Osteocyte (in vitro differentiated cells): ENCODE measurements at places on chromosomes 4 and X. TPM values are rescaled to one million over a fixed set of nuclear protein-coding genes. Genes with fewer than 3 reads are reported as not detected.

Gene CT45A8
- not detected in 2 replicates for total RNA-seq

Gene RTL5
- 19.5 and 19.9 TPM in 2 replicates for total RNA-seq

GRCh38 chr4:140069066-140069465, 84.9 kb downstream of the MAML3 start:
- H3K27ac ChIP-seq: no peak overlapping the region
- H3K36me3 ChIP-seq: no peaks in the 10 kb centered on the region
- H3K27me3 ChIP-seq: no peaks in the 10 kb centered on the region
- no peak for DNase-seq

Gene MAGED4
- total RNA-seq: 95.8 and 98.9 TPM in 2 replicates

GRCh38 chr4:149145803-149146202, 669.8 kb downstream of the IQCM start:
- no peaks in the 10 kb centered on the region for H3K36me3 ChIP-seq
- no peaks in the 10 kb centered on the region for H3K27me3 ChIP-seq
- H3K27ac ChIP-seq: no peak overlapping the region

Gene PDLIM3
- total RNA-seq: 2.1 and 2.8 TPM in 2 replicates

- H3K27ac ChIP-seq: no peak overlapping the region
- peaks cover 15% of the 10 kb centered on the region for H3K36me3 ChIP-seq
- DNase-seq: no peak
- no peak overlapping the region for H3K4me3 ChIP-seq
- no peaks in the 10 kb centered on the region for H3K27me3 ChIP-seq
Observed at GRCh38 chr4:39494354-39494753, 32.9 kb downstream of the UGDH start.

GRCh38 chr4:26772096-26772873, 88.4 kb upstream of the STIM2 start:
- H3K36me3 ChIP-seq: peaks cover 38% of the 10 kb centered on the region
- H3K4me1 ChIP-seq: no peaks in the 10 kb centered on the region
- DNase-seq: no peak
- H3K27me3 ChIP-seq: no peaks in the 10 kb centered on the region
- H3K27ac ChIP-seq: no peak overlapping the region

GRCh38 chrX:11050013-11050412, 61.1 kb upstream of the HCCS start:
- DNase-seq: no peak
- H3K27me3 ChIP-seq: no peaks in the 10 kb centered on the region
- H3K27ac ChIP-seq: no peak overlapping the region

Gene HAND2
- not detected in 2 replicates for total RNA-seq

DNA sequence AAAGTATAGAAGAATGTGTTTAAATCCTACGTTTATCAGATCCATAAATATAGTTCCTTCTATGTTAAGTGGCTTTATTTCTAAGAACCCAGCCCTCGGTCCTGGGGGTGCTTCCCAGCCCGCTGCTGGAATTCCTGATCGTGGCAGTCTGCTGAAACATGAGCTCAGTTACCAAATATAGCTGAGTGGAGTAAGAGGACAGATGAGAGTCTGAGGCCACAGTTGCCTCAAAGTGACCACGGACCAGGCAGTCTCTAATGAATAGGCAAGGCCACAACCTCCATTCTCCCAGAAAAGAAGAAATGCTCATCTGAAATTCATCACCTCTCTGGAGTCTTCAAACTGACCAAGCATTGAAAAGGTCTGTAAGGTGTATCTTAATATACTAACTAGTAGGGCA, at the start of gene PALLD:
PALLD (plus strand) TSS at position 219 of the 400 bp plus-strand sequence.
- no peak for DNase-seq
- peak within 1 kb of the TSS; percentile 49 for H3K27ac ChIP-seq
- H3K36me3 ChIP-seq: no peaks in the 10 kb centered on the region
- no peaks in the 10 kb centered on the region for H3K27me3 ChIP-seq

Gene CHRDL1
- total RNA-seq: 0.32 and 0.63 TPM in 2 replicates

DNA sequence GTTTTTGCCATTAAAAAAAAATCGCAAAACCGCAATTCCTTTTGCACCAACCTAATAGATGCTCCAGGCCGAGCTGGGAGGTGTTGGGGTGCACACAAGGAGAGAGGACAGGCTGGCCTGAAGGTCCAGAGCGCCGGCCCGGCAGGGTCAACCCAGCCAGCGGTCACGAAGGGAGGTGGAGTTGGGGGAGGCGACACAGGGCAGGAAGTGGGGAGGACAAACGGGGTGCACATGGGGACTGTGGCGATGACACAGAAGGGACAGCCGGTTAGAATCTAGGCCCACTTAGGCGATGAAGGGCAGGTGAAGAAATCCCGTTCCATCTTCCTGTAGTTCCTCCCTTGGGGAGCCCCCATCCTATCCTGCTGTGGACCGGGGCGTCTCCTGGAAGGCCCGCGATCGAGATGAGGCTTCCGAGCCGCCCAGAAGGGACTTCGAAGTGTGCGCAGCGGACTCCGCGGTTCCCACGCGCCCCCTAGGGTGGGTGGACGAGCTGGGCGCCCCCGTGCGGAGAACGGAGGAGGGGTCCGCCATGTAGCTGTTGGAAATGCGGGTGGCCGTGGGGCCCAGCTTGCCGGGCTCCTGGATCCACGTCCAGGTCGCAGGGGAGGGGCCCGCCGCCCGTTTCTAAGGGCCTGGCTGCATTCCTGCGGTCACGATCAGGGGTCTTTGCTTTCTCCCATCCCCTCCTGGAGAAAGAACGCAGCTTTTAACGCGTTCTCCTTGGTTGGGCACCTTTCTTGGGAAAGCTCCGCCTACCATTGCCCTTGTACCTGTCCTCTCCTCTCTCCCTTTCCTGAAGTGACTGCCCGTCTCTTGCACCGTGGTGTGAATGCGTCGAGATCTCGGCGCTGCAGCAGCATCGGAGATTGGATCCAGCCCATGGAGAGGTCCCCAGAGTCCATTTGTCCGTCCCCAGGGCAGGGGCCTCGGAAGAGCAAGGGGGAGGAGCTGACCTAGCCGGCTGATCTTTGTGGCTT, 17.0 kb upstream of the HPF1 start:
- no peak overlapping the region for H3K4me3 ChIP-seq
- peaks cover 3% of the 10 kb centered on the region for H3K4me1 ChIP-seq
- H3K27ac ChIP-seq: no peak overlapping the region

- no peak for DNase-seq
- no peaks in the 10 kb centered on the region for H3K27me3 ChIP-seq
- peaks cover 26% of the 10 kb centered on the region for H3K4me1 ChIP-seq
Observed at GRCh38 chrX:13212191-13212651, 107.6 kb downstream of the ATXN3L start.

- DNase-seq: no peak
- H3K4me1 ChIP-seq: peaks cover 4% of the 10 kb centered on the region
- H3K4me3 ChIP-seq: no peak overlapping the region
- peaks cover 7% of the 10 kb centered on the region for H3K27me3 ChIP-seq
- no peaks in the 10 kb centered on the region for H3K36me3 ChIP-seq
Observed at GRCh38 chr4:38386654-38387188, 277.3 kb upstream of the KLF3 start.

GRCh38 chr4:176492646-176493302, 173.0 kb downstream of the SPCS3 start:
- no peak for DNase-seq
- no peak overlapping the region for H3K4me3 ChIP-seq
- peaks cover 29% of the 10 kb centered on the region for H3K27me3 ChIP-seq
- no peak overlapping the region for H3K27ac ChIP-seq
- peaks cover 2% of the 10 kb centered on the region for H3K4me1 ChIP-seq

DNA sequence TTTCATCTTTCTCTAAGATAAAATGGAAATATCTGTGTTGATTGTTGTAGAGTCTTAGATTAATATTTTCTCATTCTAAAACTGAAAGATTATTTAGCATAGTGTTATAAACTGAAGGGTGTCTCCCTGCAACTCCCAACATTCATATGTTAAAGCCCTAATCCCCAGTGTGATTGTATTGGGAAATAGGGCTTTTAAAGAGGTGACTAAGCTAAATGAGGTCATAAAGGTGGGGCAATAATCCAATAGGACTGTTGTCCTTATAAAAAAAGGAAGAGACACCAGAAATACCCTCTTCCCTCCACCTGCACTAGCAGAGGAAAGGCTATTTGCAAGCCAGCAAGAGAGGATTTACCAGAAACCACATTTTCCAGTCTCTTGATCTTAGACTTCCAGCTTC, 1626.4 kb downstream of the C4orf33 start:
- no peaks in the 10 kb centered on the region for H3K36me3 ChIP-seq
- H3K27me3 ChIP-seq: peaks cover 5% of the 10 kb centered on the region
- no peak for DNase-seq
- no peak overlapping the region for H3K27ac ChIP-seq

Gene PGAM4
- total RNA-seq: not detected in 2 replicates

Gene ITGB1BP2
- total RNA-seq: 1.7 and 2.1 TPM in 2 replicates

Gene SPANXD
- total RNA-seq: not detected in 2 replicates

Gene ITM2A
- not detected in 2 replicates for total RNA-seq

GRCh38 chrX:57900975-57901374, 9.3 kb downstream of the ZXDA start:
- H3K27me3 ChIP-seq: no peaks in the 10 kb centered on the region
- no peak overlapping the region for H3K4me3 ChIP-seq
- H3K27ac ChIP-seq: no peak overlapping the region
- H3K4me1 ChIP-seq: no peaks in the 10 kb centered on the region
- H3K36me3 ChIP-seq: no peaks in the 10 kb centered on the region

GRCh38 chr4:48904101-48904500, 2.5 kb downstream of the OCIAD2 start:
- DNase-seq: no peak
- no peaks in the 10 kb centered on the region for H3K36me3 ChIP-seq
- H3K4me1 ChIP-seq: peaks cover 34% of the 10 kb centered on the region
- H3K27me3 ChIP-seq: no peaks in the 10 kb centered on the region
- H3K4me3 ChIP-seq: no peak overlapping the region

DNA sequence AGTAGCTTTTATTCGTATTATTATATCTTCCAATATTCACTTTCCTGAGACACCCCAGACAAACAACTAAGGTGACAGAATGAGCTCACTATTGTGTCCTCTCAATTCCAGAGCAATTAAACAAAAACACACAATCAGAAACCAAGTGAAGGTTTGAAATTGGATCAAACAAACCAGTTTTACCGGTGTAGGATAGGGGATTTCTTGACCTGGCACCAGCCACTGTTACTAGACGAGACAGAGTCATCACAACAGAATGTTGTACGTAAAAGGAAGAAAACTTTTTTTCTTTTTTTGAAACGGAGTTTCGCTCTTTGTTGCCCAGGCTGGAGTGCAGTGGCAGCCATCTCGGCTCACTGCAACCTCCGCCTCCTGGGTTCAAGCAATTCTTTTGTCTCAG, 43.7 kb downstream of the LDOC1 start:
- H3K4me1 ChIP-seq: no peaks in the 10 kb centered on the region
- H3K27ac ChIP-seq: no peak overlapping the region
- H3K36me3 ChIP-seq: no peaks in the 10 kb centered on the region
- no peaks in the 10 kb centered on the region for H3K27me3 ChIP-seq
- DNase-seq: no peak

- peaks cover 8% of the 10 kb centered on the region for H3K4me1 ChIP-seq
- no peaks in the 10 kb centered on the region for H3K27me3 ChIP-seq
- H3K36me3 ChIP-seq: peaks cover 6% of the 10 kb centered on the region
- no peak overlapping the region for H3K4me3 ChIP-seq
Observed at GRCh38 chrX:150983521-150984168, 510 bp downstream of the HMGB3 start.

Gene ZDHHC15
- 0.08 and 0.13 TPM in 2 replicates for total RNA-seq

Gene DUX4
- not detected in 2 replicates for total RNA-seq

GRCh38 chrX:126550816-126551215, 1.8 kb downstream of the DCAF12L1 start:
- no peaks in the 10 kb centered on the region for H3K27me3 ChIP-seq
- no peaks in the 10 kb centered on the region for H3K36me3 ChIP-seq
- H3K4me1 ChIP-seq: no peaks in the 10 kb centered on the region
- H3K27ac ChIP-seq: no peak overlapping the region
- no peak overlapping the region for H3K4me3 ChIP-seq
- no peak for DNase-seq

DNA sequence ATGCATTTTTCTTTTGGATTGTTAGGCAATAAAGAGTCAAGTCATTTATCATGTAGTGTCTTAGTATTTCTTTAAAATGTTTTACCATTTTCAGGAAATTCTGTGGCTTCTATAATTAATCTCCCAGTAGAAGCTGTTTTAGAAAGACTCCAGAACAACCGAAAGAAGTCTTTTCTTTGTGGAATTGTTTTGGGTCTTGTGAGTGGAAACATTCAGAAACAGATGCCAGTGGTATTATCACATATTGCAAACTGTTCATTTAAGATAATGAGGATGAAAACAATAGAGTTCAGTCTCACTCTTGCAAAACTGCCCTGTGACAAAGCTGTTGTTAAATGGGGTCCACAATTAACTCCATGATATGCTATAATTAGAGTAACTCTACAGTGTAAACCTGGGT, 211.2 kb upstream of the KIT start:
- no peak for DNase-seq
- peaks cover 3% of the 10 kb centered on the region for H3K36me3 ChIP-seq
- H3K27me3 ChIP-seq: no peaks in the 10 kb centered on the region
- H3K4me1 ChIP-seq: peaks cover 10% of the 10 kb centered on the region

GRCh38 chr4:14254252-14254651, 626.7 kb upstream of the BOD1L1 start:
- no peak overlapping the region for H3K27ac ChIP-seq
- no peaks in the 10 kb centered on the region for H3K4me1 ChIP-seq
- peaks cover 2% of the 10 kb centered on the region for H3K36me3 ChIP-seq
- no peak overlapping the region for H3K4me3 ChIP-seq

Gene TCEAL6
- not detected in 2 replicates for total RNA-seq

Gene GC
- total RNA-seq: not detected in 2 replicates

GRCh38 chr4:175419236-175419718, 392.8 kb downstream of the GPM6A start:
- DNase-seq: no peak
- H3K4me3 ChIP-seq: no peak overlapping the region
- H3K36me3 ChIP-seq: peaks cover 25% of the 10 kb centered on the region
- no peaks in the 10 kb centered on the region for H3K27me3 ChIP-seq

DNA sequence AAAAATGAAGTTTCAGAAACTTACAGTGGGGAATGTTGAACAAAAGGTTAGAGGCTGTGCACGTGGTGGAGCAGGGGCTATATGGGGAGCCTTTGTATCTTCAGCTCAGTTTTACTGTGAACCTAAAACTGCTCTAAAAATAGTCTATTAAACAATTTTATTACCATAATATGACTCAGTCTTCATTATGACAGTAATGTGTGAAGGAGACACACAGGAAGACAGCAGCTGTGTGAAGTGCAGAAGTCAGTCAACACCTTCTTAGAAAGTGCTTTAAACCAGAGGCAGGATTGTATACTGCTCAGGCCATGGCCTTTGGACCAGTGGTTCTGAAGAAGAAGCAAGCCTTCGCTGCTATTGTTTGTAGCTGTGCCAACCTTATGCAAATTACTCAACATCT, 89.7 kb downstream of the ARHGAP10 start:
- H3K27me3 ChIP-seq: no peaks in the 10 kb centered on the region
- H3K36me3 ChIP-seq: peaks cover 40% of the 10 kb centered on the region
- DNase-seq: no peak

GRCh38 chrX:153674219-153674851, 722 bp upstream of the PNCK start:
- H3K4me1 ChIP-seq: peaks cover 4% of the 10 kb centered on the region
- peaks cover 24% of the 10 kb centered on the region for H3K27me3 ChIP-seq
- H3K27ac ChIP-seq: no peak overlapping the region
- no peak for DNase-seq

Gene IRF2
- 21.8 and 26.6 TPM in 2 replicates for total RNA-seq

DNA sequence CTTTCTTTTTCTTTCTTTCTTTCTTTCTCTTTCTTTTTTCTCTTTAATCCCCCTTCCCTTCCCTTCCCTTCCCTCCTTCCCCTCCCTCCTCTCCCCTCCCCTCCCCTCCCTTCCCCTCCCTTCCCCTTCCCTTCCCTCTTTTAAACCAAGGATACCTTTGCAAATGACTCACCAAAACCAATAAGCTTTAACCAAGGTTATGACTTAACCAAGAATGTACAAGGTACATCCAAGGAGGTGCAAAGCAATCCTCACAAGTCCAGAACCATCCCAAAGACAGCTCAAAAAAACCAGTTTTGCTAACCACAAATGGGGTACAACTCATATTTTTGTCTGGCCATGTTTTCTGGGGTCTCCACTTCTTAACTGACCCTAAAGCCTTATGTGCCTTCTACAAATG, 174.7 kb upstream of the PPP1R2C start:
- no peak overlapping the region for H3K27ac ChIP-seq
- no peaks in the 10 kb centered on the region for H3K36me3 ChIP-seq
- no peaks in the 10 kb centered on the region for H3K27me3 ChIP-seq
- DNase-seq: no peak
